ENCODE measurements at places on chromosomes 6 and 20.

GRCh38 chr6:54072635-54073313 is 38.5 kb upstream of the MLIP start:
- no peak for DNase-seq

DNA sequence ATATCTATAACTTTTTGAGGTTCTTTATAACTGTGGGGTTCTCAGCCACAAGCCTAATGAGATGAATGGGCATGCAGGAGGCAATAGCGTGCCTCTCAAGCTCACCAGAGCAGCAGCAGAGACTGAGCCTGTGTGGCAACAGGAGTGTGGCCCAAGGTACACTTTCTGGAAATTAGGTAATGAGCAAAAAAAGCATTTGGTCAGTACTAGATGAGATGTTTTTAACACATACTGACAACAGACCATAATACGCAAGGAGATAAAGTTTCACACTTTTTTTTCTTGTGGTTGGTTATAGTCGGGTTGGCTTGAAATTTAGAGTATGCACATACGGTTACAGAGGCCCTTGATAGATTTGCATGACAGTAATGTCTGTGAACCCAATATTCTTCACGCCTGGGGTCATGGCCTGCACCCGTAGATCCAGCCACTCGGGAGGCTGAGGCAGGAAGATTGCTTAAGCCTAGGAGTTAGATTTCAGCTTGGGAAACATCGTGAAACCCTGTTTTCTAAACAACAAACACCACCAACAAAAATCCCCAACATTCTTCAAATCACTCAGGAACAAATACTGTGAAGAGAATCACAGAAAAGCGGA is 300.1 kb downstream of the GMDS start:
- DNase-seq = no peak

- no peak for DNase-seq
Observed at GRCh38 chr20:38209054-38209675, 44.1 kb upstream of the TGM2 start.

DNA sequence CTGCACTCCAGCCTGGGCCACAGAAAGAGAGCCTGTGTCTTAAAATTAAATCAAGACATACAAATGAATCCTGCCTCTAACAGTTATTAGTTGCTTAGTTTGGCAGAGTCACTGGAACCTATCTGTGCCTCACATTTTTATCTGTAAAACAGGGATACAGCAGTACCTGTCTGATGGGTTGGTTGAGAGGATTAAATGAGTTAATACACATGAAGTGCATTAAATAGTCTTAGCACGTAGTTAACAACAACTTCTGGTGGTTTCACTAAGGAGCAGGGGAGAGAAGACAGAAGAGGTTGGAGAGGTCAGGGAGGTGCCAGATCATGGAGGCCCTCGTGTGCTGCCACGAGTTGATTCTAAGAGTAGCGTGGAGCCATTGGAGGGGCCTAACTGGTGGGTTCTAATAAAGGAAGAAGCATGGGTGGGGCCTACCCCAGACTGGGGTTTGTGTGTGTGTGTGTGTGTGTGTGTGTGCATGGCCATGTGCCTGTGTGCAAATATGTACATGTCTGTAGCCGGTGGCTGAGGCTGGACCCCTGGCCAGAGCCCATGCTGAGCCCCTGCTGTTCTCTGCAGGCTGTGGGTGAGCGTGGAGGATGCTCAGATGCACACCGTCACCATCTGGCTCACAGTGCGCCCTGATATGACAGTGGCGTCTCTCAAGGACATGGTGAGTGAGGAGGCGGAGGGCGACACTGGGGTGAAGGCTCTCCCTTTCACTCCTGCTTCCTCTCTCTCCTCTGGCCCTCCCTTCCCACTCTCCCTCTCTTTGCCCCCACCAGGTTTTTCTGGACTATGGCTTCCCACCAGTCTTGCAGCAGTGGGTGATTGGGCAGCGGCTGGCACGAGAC is 9.1 kb downstream of the RBCK1 start:
- no peak for DNase-seq

DNA sequence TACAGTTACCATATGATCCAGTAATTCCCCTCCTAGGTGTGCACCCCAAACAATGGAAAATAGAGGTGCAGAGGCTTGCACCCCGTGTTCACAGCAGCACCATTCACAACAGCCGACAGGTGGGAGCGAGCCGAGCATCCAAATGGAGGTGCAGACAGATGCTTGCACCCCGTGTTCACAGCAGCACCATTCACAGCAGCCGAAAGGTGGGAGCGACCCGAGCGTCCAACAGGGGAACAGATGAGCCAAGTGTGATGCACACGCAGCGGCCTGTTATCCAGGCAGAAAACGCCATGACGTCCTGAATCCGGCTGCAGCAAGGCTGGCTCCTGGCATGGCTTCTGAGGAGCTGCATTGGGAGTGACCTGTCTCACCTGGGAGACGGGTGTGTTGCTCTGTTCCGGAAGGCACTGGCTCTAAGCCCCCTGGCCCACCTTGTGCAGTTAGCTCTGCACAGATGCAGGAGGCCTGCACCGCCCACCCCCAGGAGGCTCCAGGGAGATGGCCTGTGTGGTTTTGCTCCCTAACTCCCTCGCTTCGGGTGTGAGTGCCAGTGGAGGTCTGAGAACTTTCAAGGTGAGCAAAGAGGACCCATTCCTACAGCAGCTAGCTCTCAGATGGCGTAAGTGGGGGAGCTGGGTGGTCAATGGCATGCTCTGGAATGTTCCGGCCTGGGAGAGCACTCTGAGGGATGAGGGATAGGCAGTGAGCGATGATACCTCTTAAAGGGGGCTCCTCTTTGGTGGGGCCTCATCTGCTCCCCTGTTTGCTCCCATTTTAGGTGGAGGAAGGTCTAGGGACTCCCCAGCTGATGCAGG is 47.8 kb upstream of the FRMD1 start:
- no peak for DNase-seq

- no peak for DNase-seq
Observed at GRCh38 chr6:107970255-107970654, 12.2 kb upstream of the SEC63 start.

GRCh38 chr6:89023591-89024441 is 56.7 kb upstream of the PNRC1 start:
- no peak for DNase-seq

DNA sequence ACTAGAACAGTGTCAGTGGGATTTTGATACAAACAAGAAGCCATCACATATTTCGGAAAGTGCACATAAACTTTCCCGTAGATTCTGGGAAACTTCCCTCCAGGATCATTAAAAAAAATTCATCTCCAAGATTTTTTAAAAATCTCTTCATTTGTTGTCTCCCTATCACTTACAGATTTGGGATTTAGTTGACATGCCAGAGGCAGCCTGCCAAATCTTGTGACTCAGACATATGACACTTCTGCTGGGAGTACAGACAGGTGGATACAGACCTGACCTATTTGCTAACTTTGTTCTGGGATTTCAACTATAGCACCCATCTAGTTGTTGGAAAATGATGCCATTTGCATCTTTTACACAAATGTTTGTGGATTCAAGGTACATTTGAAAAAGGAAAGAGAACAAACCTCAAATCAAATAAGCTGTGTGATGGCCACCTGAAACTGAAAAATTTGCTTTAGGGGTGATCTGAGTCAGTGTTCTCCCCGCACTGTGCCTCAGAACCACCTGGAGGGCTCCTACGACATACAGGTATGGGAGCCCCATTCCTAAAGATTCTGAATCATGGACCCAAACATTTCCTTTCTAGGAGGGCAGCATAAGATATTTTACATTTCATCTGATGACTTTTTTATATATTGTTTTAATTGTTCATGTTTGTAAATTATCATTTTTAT is 21.9 kb upstream of the CD2AP start:
- no peak for DNase-seq

GRCh38 chr6:37845026-37845911 is 25.7 kb downstream of the ZFAND3 start:
- DNase-seq = no peak

DNA sequence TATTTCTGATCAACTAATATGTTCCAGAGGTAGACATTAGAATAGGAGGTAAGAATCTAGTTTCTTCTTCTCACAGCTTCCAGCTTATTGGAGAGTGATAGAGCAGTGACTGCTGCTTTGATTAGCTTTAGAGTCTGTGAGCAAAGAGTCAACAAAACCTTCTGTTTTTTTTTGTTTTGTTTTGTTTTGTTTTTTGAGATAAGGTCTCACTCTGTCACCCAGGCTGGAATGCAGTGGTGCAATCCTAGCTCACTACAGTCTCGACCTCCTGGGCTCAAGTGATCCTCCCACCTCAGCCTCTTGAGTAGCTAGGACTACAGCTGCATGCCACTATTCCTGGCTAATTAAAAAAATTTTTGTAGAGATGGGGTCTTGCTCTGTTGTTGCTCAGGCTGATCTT is 39.3 kb downstream of the TSBP1 start:
- DNase-seq = no peak

DNA sequence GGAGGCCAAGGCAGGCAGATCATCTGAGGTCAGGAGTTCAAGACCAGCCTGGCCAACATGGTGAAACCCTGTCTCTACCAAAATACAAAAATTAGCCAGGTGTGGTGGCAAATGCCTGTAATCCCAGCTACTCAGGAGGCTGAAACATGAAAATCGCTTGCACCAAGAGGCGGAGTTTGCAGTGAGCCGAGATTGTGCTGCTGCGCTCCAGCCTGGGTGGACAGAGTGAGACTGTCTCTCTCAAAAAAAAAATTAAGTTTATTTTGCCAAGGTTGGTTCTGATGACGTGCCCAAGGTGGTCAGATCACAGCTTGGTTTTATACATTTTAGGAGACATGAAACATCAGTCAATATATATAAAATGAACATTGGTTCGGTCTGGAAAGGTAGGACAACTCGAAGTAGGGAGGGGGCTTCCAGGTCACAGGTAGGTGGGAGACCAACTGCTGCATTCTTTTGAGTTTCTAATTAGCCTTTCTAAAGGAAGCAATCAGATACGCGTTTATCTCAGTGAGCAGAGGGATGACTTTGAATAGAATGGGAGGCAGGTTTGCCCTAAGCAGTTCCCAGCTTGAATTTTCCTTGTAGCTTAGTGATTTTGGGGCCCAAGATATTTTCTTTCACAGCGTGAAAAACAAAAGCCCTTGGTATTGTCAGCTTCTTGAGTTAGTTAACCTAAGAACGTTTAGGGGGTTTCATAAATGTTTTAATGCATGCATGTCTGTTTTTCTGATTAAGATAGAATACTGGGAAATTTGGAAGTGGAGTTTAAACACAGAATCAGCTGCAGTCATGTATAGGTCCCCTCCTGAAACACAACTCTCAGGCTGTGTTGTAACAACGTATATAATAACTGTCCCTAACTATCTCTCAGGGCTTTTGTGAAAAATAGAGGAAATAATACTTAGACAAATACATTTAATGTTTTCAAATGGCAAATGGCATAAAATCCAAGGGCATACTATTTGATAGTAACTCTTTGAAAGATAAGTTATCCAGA is 16.7 kb downstream of the ACOT13 start:
- no peak for DNase-seq

- DNase-seq = no peak
Observed at GRCh38 chr6:113182370-113183141, 674.6 kb upstream of the MARCKS start.

- DNase-seq = no peak
Observed at GRCh38 chr20:56985066-56985685, 281.3 kb downstream of the BMP7 start.

All from stimulated activated CD4-positive, alpha-beta T cell treated with anti-CD3 and anti-CD28 coated beads, TNF-alpha, amount 100 ng/mL, for 24 hours (primary cell).